ENCODE measurements at places on chromosomes 5 and 9.

DNA sequence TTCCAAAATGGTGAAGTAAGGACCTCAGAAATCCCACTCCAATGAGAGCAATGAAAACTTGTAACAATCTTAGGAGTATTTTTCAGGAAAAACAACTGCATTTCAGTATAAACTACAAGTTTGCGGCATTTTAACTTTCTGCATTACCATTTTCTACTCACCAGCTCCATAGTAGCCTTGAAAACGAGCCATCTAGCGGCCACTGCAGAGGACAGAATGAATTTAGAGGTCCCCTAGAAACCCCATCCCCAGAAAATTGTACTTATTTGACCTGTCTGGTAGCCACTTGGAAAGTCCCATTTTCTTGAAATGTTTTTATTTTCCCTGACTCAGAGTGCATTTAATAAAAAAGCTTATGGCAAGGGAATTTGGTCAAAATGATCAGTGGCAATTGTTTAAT lies 205.4 kb upstream of the ITGA1 start:
- DNase-seq = no peak

DNA sequence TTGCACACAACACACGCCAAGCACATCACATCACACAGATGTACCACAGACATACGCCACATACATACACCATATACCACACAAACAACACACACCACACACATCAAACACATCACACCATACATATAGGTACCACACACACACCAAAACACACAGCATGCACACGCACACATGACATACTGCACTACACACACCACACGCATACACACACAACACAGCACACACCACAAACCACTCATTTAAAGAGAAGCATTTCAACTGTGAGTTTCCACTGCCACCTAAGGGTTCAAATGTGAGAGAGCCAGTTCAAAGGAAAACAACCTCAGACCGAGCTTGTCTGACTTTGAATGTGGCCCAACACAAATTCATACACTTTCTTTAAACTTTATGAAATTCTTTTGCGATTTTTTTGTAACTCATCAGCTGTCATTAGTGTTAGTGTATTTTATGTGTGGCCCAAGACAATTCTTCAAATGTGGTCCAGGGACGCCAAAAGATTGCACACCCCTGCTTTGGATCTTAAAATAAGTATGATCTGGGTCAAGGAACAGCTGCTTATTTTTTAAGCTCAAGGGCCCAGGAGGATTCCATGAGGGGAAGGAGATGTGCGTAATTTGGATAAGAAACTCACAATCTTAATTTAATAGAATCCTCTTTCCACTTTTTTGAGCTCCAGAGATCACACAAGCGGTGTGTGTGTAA lies 494.6 kb downstream of the GADD45G start:
- DNase-seq = no peak

- no peak for DNase-seq
Observed at GRCh38 chr9:3099646-3100045, 255.8 kb upstream of the PUM3 start.

GRCh38 chr9:92734931-92735635 lies 29.6 kb downstream of the BICD2 start:
- DNase-seq = no peak

All from AG09309 (cell line).